Stimulated activated CD4-positive, alpha-beta T cell treated with anti-CD3 and anti-CD28 coated beads, Interleukin-2, amount 100 ng/mL, for 48 hours (primary cell): ENCODE measurements at places on chromosomes 2 and 18.
A peak's percentile ranks its signal among the peaks of the same experiment; 100 is the strongest.

DNA sequence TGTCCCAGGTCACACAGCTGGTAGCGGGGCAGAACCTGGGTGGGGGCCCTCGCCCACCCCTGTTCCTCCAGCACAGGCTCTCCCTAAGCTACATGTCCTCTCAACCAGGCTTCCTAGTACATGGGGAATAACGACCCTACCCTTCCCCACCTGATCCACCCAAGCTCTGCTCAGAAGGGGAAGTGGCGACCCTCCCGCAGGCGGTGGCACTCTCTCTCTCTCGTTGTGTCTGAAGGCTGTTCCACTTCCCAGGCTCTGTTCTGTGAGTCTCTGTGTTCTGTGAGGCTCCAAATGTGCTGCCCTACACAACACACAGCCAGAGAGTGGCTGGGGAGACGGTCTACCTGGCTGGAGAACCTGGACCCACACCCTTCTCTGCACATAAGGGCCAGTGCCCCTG, 135.8 kb downstream of the COPS8 start:
- DNase-seq = no peak

- DNase-seq = no peak
These were observed 209.0 kb downstream of the MC4R start for GRCh38 chr18:60163622-60164021.

- DNase-seq = no peak
These were observed 151.0 kb downstream of the HDAC4 start for GRCh38 chr2:239249776-239250175.

- DNase-seq = no peak
These were observed 161.0 kb downstream of the IRS1 start for GRCh38 chr2:226638576-226638975.

- no peak for DNase-seq
These were observed 114.7 kb downstream of the CSRNP3 start for GRCh38 chr2:165584126-165584654.

DNA sequence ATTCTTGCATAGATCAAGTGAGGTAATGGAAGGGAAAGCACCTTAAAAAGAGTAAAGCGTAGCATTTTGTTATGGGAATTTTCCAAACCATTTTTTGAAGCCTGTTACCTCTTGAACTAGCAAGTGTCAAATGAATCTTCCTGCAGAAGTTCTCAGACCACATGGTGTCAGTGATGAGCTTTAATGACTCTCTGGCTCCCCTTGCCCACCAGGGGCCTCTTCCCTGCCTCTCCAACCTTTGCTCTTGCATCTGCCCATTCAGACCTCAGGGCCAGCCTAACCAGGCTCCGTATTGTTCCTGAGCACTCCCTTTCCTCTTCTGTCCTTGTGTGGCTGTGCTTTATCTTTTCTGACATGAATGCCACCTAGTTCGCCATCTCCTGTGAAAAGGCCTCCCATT, 155.9 kb downstream of the DIS3L2 start:
- no peak for DNase-seq

DNA sequence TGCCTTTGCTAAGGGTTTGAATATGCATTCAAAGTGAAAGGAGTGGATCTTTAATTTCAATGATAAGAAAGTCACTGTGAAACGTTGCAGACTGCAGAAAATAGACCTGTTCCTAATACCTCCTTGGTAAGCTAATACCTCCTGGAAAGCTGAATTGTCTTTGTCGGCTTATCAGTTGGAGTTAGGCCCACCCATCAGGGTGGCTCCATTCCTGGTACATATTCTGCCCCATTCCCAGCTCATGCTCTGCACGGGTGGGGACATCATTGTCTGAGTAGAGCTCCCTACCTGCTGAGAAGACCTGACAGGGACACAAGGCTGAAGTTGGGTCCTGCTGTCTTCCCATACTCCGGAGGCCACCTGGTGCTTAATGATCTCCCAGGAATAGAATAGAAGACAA, 203.3 kb downstream of the EN1 start:
- no peak for DNase-seq

DNA sequence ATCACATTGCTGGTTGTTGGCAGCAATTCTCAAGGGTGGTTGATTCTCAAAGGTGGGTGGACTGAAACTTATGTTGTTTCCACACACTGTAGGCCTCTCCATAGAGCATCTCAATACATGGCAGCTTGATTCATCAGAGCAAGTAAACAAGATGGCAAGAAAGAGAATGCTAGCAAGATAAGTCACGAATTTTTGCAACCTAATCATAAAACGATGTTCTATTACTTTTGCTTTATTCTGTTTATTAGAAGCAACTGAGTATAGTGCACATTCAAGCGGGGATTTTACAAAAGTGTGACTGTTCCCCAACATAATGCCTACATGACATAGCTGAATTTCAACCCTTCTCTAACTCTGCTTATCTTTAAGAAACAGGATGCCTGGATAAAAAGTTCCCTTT, 136.2 kb downstream of the CCDC178 start:
- no peak for DNase-seq

DNA sequence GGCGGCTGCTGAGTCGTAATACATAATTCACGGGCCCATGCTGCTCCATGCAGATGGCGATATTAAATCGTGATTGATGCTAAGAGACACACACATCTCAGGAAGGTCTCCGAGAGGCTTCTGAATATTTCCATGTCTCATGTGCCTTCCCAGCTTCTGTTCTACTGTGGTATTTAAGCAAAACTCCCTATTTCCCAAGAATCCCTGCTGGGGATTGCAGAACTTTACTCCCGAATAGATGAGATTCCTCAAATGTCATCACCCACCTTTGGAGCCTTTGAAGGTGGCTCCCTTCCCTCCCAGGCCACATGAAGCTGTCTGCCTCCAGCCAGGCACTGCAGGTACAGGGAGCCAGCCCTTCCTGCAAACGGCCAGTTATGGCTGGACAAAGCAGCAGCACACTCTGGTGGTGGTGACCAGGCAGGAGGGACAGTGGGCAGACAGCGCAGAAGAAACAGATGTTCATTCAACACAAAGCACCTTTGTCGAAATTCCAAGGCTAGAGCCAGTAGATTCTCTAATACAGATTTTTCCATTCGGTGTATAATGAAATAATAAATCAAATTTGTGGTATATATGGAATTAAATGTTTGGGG, 14.1 kb downstream of the NRP2 start:
- DNase-seq = no peak

DNA sequence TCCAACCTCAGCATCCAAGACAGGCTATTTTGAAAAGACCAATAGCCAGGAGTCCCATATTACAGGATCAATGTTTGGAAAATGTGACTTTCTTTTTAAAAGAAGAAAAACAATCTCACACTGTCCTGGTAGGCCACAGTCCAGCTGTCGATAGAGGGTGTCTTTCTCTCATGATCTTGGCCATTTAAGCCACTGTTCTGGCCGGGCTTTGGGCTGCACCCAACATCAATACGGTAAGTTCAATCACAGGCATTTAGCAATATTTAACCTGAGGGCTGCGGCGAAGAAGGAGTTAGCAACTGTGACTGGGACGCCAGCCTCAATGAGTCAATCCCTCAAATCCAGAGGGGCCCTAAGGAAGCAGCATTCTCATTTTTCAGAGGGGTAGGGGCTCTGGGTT, 69.0 kb downstream of the CELF4 start:
- no peak for DNase-seq

DNA sequence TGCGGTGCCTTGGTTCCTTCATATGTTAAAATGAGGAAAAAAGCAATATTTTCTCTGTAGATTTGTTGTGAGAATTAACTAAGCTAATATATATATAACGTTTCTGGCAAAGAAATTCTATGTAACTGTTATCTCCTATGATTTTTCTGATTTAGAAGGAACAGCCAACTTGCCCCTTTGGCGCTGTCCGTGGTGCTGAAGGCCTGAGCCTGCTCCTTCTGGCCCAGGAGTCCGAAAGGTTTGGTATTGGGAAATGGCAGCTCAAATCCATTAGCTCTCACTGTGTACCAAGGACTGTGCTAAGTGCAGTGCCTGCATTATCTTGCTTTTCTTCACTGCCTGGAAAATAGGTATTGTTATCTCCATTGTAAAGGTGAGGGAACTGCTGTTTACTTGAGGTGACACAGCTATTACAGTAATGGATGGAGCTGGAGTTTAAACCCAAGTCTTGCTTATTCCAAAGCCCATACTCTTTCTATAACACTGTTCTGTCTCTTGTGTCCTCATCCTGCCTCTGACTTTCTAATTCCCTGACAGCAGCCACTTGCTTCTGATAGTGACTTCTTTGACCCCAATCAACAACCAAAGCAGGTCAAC, 52.2 kb downstream of the C1QL2 start:
- peak; percentile 26 for DNase-seq

DNA sequence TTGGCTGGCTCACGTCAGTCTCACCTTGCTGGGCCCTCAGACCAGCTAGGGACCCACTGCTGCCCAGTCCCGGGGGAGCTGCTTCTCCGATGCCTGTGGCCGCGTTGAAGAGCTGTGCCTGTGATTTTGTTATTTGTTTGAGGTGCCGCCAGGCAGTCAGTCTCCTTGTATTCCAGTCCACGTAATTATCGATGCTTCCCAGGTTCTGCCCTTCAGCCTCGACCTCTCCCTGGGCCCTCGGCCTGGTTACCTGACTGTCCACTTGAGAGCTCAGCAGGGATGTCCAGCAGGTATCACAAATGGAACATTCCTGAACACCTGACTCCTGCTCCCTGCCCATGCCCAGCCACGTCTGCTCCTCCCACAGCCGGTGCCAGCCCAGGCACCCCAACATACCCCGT, 195.9 kb upstream of the HS6ST1 start:
- no peak for DNase-seq

GRCh38 chr2:18585526-18585925, 3.8 kb downstream of the NT5C1B start:
- DNase-seq = no peak

- no peak for DNase-seq
These were observed 50.6 kb downstream of the DPYSL5 start for GRCh38 chr2:26898480-26899078.

DNA sequence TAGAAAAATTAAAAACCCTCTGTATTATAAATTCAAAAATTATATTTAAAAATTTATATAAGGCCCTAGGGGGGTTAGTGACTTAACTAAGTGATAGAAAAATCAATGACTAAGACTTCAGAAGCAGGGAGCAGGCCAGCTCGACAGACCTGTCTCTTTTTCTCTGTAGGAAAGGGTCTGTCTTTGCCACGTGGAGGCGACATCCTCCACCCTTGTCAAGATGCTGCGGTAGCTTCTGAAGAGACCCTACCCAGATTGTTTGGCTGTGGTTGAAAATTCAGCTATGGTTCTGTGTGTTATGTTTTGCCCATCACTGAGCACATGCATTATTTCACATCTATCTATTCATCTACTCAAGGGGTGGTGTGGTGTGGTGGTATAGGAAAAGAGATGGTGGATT, 8.2 kb upstream of the SLC4A3 start:
- no peak for DNase-seq
